ENCODE measurements at places on chromosomes 13 and 19.
A peak's percentile ranks its signal among the peaks of the same experiment; 100 is the strongest.

GRCh38 chr13:71137101-71137500 is 729.9 kb downstream of the DACH1 start:
- DNase-seq, result no peak

- DNase-seq, result no peak
These were observed 17.5 kb downstream of the MISP start for GRCh38 chr19:768424-768823.

GRCh38 chr19:17538684-17539237 is 16.7 kb upstream of the COLGALT1 start:
- no peak for DNase-seq

DNA sequence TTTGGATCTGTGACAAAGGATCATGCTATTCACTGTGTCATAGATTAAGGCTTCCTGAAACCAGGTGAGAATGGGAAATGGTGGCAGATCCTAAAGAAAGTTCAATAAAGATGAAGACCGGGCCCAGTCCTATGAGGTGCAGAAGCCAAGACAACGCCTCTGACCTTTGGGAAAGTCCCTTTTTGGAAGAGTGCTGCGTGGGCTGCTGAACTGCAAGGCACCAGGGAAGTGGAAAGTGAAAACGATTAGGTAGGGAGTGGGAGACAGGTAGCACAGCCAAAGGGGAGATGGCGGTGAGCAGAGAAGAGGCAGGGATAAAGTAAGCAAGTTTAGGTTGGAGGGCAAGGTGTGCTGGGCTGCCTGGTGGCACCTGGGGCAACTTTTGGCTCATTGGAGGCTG is 16.3 kb downstream of the MBNL2 start:
- DNase-seq, result peak; percentile 42

DNA sequence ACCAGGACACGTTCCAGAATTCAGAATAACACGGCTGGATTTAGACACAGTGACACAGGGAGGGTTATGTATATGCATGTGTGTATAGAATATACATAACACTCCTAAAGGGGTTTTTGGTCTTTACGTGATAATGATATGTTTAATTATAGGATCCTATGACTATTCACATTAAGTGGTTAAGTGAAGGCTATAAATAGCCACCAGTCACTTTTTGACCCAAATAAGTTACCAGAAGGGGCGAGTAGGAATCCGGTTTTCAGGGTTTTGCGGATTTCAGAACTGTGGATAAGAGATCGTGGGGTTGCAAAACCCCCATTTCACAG is 6.9 kb downstream of the ANGPTL6 start:
- peak; percentile 37 for DNase-seq

- DNase-seq, result no peak
These were observed 238.0 kb downstream of the LHFPL6 start for GRCh38 chr13:39364947-39365468.

DNA sequence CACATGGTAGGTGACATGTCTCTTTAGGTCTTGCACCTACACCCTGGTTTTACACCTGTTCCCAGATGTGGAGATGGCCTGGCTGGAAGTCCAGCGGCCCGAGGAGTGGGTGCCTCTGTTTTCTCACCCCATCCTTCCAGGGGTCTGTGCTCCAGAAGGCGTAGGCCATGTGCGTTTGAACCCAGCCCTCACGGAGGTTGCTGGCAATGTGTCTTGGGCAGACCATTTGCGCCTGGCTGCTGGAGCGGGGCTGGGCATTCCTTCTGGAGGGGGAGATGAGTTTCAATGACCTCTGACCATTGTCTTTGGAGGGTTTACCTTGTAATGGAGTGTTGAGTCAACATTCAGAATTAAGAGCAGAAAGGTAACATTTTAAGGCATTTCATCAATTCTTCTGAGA is 54.8 kb upstream of the ZNF536 start:
- no peak for DNase-seq

GRCh38 chr19:10352764-10353671 is 13.6 kb upstream of the ICAM3 start:
- no peak for DNase-seq

DNA sequence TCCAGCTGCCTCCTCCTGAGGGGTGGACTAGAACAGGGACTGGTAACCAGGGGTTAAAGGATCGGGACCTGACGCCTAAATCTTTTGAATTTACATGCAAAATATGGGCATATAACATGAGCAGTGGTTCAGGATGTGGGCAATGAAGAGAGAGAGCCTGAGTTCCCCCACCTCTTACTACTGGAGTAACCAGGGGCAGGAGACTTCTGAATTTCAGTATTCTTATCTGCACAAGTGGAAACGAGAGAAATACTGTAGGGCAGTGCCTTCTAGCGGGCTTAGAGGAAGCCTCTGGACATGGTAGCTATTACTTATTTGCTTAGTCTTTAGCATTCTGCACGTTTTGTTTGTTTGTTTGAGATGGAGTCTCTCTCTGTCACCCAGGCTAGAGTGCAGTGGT is 26.3 kb downstream of the BCAT2 start:
- no peak for DNase-seq

GRCh38 chr19:11096210-11096841 is 7.1 kb downstream of the LDLR start:
- no peak for DNase-seq

DNA sequence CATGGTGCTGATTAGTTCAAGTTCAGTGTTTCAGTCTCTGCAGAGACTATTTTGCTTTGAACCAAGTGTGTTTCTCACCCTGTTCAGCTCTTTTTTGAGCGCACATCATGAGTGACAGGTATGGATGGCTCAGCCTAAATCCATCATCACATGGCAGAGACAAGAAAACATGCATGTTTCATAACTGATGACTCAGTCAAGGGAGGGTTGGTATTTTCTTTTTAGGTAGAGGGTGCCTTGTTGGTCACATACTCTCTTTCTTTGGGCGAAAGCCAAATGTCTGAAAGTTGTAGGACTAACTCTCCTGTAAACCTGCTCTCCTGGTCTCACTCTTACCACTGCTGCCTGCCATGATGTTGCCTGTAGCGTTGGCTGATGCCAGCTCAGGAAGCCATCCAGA is 48.1 kb upstream of the RAP2A start:
- no peak for DNase-seq

DNA sequence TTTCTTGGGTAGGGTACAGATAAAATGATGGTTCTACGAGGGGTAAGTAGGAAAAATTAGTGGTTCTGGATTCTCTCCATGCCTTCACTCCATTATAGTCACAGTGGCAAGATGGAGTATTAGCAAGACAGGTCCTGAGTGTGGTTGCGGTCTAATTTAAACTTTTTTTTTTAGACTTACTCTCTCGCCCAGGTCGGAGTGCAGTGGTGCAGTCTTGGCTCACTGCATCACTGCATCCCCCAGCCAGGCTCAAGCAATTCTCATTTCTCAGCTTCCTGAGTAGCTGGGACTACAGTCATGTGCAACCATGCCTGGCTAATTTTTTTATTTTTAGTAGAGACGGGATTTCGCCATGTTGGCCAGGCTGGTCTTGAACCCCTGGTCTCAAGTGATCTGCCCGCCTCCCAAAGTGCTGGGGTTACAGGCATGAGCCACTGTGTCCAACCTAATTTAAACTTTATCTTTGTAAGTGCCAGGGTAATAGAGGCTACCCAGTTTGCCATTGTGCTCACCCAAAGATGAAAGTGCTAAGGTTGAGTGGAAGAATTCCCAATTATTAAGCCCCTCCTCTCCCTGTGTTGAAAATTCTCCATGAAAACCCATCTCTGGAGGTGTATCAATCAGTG is 135.6 kb downstream of the TM9SF2 start:
- no peak for DNase-seq

DNA sequence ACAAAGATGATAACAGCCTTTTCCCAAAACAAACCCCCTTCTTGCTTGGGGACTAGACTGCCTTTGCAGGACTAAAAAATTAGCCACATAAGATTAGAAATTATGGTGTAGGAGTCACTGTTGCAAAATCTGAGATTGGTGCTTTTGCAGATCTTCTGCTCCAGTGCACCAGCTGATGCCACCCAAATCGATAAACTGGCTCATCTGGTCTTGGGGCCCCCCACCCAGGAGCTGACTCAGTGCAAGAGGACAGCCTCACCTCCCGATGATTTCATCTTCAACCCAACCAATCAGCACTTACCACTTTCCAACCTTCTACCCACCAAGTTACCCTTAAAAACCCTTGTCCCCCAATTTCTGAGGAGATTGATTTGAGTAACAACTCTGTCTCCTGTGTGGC is 47.1 kb upstream of the PEPD start:
- DNase-seq, result no peak

DNA sequence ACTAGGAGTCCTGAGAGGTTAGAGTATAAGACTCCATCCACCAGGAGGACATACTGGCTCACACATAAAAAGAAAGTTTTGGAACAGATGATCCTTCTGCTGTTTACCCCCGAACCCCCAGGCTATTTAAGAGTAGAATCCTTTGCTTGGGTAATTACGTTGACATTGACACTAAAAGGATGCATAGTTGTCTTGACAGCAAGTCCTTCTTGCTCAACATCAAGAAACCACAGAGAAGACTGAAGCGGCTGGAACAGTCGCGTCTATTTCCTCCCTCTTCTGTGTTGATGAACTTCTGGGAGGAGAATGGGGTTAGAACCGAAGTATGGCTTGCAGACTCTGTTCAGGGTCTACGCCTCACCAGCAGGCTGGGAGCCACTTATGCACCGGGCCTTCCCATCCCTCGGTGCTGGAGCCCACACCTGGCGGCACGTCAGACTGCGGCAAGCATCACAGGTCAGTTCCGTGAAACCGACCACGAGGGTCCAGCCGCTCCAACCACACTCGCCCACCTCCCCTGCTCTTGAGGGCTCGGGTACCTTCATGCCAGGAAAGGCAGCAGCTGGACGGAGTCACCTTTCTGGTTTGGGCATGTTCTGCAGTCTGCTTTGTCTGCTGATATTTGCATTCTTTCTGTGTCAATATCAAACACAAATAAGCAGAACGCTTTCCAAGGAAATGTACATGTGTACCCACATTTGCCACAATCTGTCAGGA is 42.4 kb upstream of the RANBP3 start:
- no peak for DNase-seq

- DNase-seq, result no peak
These were observed 104.4 kb upstream of the LSM14A start for GRCh38 chr19:34067861-34068271.

- no peak for DNase-seq
These were observed 327.5 kb upstream of the DACH1 start for GRCh38 chr13:72194523-72194922.

DNA sequence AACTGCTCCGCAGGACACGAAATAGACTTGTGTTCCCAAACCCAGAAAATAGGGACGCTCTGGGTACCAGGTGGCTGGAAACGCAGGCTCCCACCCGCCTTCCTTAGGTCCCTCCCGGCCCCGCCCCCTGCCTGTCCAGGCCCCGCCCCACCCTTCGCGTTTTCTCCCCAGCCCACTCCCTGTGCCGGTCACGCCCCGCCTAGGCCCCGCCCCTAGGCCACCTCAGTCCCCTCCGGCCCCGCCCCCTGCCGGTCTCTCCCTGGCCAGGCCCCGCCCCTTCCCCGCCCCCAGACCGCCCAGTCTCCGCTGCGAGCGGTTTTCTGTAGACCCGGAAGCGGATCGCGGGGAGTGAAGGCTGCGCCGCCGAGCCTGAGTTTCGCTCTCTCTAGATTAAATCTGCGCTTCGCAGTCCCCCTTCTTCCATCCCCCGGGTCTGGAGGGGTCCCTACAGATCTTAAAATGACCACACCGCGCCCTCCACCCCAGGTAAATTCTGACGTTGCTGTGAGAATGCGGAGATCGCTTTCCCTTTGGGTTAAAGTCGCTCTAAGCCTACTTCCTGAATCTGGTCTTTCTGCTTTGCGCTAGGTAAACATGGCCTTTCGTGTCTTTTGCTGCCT is 3.7 kb upstream of the ZNF665 start:
- peak; percentile 98 for DNase-seq

GRCh38 chr13:34522808-34523207 is 419.3 kb upstream of the NBEA start:
- DNase-seq, result no peak

- no peak for DNase-seq
These were observed 39.5 kb downstream of the ATP7B start for GRCh38 chr13:51971520-51972426.

DNA sequence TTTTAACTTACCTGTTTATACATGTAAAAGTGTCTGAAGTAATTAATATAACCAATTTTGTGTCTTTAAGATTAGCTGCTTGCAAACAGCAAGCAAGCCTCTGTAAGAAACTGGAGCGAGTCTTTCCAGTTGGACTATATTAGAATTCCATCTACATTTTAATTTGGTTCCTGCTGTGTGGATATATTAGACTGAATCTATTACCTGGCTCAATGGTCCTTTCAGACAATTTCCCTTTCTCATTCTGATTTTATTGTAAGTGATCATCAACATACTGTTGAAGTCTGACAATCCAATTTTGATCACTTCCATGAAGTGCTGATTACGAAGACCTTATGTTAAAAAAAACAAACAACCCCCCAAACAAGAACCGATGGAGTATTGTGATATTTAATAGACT is 72.3 kb downstream of the GPC5 start:
- DNase-seq, result no peak

- no peak for DNase-seq
These were observed 131.0 kb downstream of the DLEU7 start for GRCh38 chr13:50712456-50712855.

DNA sequence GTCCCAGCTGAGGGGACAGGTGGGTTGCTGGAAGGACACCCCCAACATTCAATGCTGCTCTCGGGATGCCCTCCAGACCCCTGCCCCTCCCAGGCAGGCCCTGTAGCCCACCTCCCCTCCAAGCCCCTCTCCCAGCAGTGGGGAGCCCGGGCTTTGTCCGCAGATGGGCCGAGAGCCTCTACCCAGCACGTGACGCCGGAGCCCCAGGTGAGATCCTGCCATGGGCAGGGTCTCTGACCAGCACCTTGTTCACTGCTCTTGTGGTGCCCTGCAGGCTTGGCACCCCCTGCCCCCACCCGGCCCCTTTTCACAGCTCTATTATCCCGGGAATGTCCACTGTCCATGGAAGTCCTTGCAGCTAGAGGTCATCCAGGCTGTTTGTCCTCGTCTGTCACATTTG is 76.5 kb downstream of the C1QTNF9 start:
- no peak for DNase-seq

GRCh38 chr19:57057036-57057686 is 62.6 kb upstream of the USP29 start:
- no peak for DNase-seq

DNA sequence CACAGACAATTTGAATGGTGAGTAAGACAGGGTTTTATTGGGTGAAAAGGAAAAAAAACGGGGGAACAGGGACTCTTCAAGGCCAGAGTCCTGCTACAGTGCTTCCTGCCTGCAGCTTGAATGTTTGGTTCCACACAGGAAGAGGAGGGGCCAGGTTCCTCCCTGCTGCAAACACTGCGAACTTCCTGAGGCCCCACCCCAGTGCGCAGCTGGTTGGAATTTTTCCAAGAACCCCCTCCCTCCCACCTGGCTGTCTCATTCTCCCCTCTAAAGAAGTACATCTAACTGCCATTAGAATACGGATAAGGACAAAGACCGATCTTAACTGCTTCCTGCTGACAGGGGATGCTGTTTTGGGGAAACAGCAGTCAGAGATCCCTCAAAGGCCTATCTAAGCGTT is 184.9 kb downstream of the GGACT start:
- DNase-seq, result no peak

- no peak for DNase-seq
These were observed 97.3 kb downstream of the STARD13 start for GRCh38 chr13:33188093-33188882.

Data from CD8-positive, alpha-beta T cell (primary cell).